CD4-positive, alpha-beta T cell treated with Interleukin-17A for 4 hours (primary cell): ENCODE measurements at places on chromosomes 1 and 21.
A peak's percentile ranks its signal among the peaks of the same experiment; 100 is the strongest.

GRCh38 chr1:39160703-39161102 lies 43.8 kb upstream of the MACF1 start:
- DNase-seq: no peak

DNA sequence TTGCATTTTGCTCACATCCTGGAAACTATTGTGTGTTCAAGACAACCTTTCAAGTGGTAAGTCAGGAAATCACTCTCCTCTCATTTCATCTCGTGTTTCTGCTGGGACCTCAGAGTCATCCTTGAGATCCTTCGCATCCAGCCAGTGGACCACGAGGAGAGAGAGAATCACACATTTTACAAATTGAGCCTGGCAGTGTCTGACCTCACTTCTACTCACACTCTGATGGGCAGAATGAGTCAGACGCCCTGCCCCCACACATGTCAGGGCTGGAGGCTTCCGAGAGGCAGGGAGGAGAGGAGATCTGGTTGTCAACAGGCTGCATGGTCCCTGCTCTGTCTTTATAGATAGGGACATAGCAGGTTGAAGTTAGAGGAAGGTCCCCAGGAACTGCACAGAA lies 509.7 kb downstream of the AJAP1 start:
- DNase-seq: no peak

- no peak for DNase-seq
Observed at GRCh38 chr1:165055581-165055980, 300.9 kb downstream of the LMX1A start.

DNA sequence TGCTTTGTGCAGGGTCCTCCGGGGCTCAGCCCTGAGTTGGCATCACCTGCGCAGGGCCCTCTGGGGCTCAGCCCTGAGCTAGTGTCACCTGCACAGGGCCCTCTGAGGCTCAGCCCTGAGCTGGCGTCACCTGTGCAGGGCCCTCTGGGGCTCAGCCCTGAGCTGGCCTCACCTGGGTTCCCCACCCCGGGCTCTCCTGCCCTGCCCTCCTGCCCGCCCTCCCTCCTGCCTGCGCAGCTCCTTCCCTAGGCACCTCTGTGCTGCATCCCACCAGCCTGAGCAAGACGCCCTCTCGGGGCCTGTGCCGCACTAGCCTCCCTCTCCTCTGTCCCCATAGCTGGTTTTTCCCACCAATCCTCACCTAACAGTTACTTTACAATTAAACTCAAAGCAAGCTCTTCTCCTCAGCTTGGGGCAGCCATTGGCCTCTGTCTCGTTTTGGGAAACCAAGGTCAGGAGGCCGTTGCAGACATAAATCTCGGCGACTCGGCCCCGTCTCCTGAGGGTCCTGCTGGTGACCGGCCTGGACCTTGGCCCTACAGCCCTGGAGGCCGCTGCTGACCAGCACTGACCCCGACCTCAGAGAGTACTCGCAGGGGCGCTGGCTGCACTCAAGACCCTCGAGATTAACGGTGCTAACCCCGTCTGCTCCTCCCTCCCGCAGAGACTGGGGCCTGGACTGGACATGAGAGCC lies 22.7 kb downstream of the COL6A1 start:
- DNase-seq: no peak

DNA sequence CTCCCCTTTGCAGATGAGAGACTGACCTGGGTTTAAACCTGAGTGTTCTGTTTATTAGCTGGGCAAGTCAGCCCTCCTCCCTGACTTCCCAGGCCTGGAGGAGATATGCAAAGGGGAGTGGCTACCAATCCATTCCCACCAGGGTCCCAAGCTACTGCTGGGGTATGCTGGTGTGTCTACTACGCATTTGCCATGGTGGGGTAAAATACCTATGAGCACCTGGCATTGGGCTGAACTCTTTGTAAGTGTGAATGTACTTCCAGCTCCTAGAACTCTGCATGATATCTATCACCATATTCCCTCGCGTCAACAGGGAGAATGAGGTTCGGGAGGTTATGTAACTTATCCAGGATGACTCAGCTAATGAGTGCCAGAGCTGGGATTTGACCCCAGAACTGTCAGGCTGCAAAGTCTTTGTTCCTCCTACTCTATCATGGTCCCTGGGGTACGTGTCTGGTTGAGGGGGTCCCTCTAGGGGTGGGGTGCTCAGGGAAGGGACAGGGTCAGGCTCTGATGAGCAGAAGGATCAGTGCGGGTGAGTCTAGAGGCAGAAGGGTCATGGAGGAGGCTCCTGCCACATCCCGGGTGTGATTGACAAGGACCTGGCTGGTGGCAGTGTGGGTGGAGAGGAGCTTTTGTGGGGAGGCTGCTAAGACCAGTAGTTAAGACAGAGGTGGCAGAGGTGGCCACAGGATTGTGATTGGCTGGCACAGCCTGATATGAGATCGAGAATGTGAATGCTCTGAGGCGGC lies 16.7 kb downstream of the AMPD2 start:
- DNase-seq: no peak

DNA sequence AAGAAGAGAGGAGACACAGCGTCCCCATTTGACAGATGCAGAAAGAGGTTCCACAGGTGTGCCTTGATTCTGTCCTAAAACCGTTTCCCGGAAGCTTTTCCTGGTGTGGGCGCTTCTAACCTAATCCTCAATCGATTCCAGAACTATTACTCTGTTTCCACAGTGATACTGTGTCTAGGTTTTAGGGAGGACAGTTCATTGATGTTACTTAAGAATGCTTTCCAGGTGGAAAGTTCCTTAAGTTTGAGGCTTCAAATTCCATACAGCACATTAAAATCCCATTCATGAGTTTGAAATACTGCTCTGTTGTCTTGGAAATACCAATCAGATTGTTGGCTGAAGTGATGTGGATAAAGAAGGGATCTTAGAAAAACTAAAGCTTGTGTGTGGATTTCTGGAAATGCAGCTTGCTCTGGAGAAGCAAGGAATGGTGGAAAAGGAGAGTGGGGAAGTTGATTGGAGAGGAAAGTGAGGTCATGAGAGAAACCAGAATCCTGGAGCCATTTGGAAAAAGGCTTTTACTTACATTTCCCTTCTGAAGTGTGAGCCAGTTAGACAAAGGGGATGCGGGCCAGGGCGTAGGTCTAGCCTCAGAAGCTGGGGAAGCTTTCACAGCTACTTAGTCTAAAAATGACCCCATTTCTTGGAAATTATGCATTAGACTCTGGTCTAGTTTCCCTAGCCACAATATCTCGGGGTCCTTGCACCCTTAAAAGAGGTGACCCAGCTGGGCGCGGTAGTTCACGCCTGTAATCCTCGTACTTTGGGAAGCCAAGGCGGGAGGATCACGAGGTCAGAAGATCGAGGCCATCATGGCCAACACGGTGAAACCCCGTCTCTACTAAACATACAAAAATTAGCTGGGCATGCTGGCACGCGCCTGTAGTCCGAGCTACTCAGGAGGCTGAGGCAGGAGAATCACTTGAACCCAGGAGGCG lies 6.7 kb downstream of the ELF3 start:
- DNase-seq: no peak

DNA sequence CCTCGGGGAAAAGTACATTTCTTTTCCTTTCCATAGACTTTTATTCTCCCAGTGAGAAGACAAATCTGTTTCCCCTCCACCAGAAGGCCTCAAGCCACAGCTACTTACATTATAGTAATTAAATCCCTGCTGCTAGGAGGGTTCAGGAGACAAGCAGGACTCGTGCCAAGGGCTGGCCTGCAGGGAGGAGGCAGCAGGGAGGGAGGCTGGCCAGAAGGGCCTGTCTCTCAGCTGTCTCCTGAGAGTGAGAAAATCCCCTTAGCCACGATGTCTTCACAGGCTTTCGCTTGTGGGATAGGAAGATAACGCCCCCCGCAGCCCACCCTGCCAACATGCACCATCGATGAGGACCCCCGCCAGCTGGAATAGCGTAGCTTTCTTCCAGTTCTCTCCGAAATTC lies 14.0 kb downstream of the KCNN3 start:
- peak; percentile 11 for DNase-seq

DNA sequence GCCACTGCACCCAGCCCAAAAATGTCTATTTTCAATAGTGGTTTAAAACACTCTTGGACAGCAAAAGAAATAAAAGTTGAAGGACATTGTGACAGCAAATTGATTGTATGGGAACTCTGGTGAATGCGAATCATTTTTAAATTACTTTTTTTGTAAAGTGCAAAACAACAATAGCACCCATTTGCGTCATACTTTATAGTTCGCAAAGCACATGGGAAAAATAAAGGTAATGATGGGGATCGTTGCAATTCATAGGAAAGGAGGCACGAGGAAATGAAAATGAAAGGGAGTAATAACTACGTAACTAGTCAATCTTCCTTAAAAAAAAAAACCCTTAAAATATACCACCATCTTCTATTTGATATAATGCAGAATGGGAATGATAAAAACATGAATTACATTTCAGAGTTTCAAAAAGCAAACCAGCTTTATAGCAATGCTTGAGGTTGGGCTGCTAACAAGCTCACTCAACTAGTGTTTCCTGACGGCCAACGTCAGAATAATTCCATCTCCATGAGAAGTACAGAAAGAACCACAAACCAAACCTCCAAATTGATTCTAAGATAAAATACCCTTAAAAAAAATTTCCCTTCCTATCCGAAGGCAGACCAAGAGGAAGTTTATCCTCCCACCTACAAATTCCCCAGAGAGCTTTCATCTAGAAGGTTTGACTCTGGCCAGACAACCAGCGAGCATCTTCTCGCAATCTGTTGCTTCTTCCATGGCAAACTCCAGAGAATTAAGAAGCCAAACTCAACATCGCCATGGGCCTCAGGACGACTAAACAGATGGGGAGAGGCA lies at the start of gene EDARADD:
Gene EDARADD (plus strand): TSS at position 606 of the 801 bp plus-strand sequence. CDS start 159 bp downstream, at position 765.
- DNase-seq: no peak

- peak; percentile 73 for DNase-seq
Observed at GRCh38 chr1:86741947-86742572, 37.7 kb downstream of the SH3GLB1 start.

DNA sequence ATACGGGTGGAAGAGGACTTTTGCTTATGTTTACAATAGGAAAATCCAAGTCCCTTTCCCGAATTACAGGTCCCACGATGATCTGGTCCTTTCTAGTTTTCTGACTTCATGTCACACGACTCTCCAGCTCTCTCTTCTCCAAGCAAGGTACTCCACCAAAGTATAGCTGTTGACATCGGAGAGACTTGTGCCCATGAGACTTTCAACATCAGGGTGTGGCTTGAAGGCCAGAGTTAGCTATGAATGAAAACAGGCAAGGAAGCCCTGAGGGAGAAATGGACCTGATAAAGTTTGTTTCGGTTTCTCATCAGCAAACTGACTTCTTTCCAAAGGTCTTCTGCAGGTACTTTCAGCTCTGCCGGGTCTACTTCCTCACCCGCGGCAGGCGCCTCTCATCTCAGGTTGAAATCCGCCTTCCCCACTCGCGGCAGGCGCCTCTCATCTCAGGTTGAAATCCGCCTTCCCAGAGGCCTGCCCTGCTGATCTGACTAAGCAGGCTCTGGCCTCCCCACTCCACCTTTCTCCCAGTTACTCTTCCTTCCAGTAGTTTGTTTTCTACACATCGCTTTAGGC lies 2.1 kb upstream of the PER3 start:
- DNase-seq: peak; percentile 43

DNA sequence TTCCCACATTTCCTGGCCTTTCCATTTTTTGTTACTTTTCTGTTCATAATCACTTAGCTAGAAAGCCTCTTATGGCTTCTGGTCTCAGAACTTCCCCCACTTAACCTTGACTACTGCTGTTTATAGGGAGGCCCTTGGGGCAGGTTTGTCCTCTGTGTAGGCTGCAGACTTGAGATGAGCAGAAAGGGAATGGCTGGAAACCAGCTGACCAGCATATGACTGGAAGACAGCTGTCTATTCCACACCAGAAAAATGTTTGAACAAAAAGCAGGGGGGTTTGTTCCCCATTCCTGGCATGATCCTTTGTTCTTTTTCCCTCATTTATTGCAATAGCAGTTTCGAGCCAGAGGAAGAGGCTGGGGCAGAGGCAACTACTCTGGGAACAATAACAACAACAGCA lies 4.9 kb upstream of the SH3D21 start:
- DNase-seq: no peak

- DNase-seq: no peak
Observed at GRCh38 chr21:43829575-43830119, 35.4 kb upstream of the AGPAT3 start.

- no peak for DNase-seq
Observed at GRCh38 chr1:12513181-12513580, 104.8 kb downstream of the DHRS3 start.

DNA sequence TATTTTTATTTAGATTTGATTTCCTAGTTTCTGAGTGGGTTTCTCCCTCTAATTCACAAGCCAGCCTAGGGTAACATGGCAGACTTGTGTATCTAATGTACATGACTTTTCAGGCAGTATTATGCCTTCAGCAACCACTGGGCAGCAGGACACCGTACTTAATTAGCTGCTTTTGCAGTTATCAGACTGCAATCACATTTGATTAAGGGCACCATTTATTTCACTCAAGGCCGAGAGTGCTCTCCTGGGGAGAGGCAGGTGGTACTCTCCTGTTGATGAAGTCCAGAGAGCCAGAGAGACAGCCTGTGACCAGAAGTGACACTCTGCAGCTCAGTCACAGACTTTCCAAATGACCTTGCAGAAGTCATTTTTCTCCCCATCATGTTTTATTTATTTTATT lies 18.7 kb downstream of the CYYR1 start:
- no peak for DNase-seq

DNA sequence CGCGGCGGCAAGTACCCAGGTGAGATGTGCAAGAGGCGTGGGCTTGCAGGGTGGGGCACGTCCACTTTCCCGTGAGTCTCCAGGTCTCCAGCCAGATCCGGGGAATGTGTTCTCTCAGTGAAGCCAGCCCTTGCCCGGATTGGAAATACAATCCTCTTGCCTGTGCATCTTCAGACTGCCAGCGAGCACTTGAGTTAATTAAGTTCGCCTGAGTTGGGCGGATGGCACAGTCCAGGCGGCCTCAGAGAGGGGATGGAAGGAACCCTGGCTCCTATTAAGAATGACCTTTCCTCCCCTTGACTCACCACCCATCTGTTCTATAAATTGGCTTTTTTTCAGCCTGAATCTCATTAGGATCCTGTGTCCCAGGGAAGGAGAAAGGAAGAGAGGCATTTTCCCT lies 33.3 kb upstream of the CNTN2 start:
- DNase-seq: no peak

DNA sequence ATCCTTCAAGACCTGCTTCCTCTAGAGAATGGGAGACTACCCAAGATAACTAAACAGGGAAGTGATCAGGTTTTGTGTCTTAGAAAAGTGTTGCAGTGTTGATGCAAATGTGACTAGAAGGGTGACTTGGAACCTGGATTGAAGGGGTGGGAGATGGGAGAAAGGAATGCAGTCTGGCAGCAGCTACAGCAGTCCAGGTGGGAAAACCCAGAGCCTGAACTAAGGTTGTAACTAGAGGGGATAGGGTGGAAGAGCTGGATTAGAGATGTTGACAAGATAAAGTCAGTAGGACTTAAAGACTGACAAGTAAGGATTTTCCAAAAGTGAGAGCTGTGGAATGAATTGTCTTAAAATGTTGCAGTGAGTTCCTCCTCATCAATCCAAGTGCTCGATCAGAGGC lies 7.1 kb upstream of the SHISA4 start:
- no peak for DNase-seq

- DNase-seq: peak; percentile 9
Observed at GRCh38 chr21:36250423-36251075, 69.4 kb upstream of the MORC3 start.

DNA sequence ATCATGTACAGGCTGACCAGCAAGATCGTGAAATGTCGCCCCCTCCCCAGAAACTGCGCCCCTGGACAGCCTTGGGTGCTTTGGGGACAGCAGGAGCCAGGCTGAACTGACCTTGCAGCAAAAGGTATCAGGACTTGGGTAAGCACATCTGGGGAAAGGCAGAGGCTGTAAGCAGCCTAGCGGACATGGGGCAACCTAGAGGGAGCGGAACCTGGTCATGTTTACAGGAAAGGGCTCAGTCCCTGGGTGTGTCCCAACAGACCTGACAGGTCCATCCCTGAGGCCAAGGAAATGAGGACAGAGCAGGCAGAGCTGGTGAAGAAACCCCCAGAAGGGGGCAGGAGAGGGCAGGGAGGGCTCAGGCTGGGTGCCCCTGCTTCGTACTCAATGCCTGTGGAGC lies 3.1 kb upstream of the S100A8 start:
- no peak for DNase-seq
